ENCODE measurements at places on chromosomes 7 and 10.
A peak's percentile ranks its signal among the peaks of the same experiment; 100 is the strongest.

DNA sequence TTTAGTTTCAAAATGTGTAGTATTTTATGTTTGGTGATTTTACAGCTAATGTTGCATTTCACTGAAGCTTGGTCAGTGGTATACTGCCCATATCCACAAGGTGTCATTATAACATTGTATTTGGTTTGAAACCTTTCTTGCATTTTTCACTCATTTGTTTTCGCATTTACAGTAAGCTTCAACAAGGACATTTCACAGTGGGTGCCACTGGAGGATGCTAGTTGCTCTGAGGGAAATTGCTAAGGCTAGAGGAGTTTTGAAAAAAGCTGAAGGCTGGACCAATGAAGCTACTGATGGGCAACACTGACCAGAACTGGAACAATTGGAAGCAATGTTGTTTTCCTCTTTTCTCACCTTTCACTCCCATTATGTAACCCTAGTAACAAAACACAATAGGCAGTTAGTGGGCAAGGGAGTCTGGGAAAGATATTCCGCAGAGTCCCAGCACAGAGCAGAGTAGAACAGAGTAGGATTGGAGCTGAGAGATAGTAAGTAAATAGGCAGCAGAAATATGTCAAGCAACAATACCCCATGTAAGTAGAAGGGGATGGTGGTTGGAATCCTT, 23.6 kb upstream of the SRI start:
- DNase-seq: peak; percentile 31

- DNase-seq: no peak
Observed at GRCh38 chr10:126770809-126771208, 100.3 kb upstream of the C10orf90 start.

DNA sequence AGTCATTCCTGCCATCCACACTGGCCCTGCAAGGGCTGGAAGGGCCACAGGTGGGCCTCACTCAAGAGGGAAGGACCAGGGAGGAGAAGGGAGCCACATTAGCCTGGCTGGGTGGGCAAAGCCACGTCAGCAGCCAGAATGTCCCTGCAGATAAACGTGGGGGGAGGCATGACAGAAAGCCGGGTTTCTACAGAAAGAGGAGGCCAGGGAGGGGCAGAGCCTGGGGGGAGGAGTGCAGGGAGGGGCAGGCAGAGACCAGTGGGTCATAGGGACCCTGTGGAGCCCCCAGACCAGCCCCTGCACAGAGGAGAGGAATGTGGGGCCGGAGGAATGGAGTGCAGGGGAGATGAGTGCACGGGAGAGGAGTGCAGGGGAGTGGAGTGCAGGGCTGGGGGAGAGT, 590.2 kb downstream of the PTPRN2 start:
- DNase-seq: no peak

DNA sequence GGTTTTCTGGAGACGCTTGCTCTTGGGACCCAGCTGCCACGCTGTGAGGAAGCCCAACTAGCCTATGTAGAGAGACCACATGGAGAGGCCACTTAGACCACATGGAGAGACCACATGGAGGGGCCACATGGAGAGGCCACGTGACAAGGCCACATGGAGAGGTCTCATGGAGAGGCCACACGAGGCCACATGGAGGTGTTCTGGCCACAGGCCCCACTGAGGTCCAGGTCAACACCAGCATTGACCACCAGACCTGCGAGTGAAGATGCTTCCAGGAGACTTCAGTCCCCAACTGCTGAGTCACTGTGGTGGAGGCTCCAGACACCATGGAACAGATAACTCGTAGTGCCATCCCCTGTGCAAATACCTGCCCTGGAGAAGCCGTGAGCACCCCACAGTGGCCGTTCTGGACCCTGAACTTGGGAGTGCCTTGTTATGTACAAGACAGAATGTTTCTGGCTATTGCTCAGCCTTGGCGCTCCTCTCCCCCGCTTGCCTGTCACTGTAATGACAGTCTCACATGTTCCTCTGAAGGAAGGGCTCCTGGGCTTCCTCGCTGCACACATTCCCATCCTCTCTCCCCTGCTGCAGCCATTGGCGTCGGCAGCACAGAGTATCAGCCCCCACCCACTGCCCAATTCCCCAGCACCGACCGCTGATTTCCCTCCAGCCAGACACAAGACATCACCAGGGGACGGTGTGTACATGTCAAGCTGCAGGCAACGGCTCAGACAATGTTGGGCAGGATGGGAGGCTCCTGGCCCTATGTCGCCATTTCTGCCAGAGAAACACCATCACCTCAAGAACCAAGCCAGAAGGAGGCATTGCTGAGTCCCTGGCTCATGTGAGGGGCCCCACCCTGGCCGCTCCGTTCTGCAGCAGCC, 49.0 kb upstream of the TNRC18 start:
- peak; percentile 100 for DNase-seq

DNA sequence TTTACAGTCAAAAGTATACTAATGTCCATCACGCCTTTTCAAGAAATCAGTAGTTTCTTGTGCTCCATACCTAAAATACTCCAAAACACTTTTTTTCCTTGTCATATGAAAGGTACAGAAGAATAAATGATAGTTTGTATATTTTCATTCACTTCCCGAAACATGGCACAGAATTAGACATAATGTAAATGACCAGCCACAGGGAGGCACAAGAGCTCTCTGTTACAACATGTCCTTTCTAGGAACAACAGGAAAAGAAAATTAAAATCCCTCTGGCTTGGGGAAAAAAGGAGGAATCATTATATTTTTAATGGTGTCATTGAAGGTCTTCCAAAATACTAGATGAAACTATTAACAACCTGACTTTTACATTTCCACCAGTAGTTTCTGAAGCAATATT, 331.2 kb downstream of the ACTR3B start:
- no peak for DNase-seq

DNA sequence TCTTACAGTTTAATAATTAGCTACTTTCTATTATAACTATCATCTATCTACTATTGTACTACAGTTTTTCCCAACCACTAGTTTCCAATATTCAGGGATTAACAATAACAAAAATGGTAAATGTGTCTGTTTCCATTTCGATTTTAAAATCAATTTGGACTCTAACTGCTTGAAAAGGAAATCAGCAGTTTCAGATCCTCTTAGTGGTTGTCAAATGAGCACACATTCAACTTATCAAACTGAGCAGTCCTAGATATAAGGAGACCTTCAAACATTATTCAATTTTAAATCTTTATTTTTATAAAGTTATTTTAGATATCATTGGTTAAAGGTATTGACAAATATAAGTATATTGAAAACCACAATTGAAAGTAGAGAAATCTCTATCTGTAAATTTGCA, 46.8 kb upstream of the CD36 start:
- DNase-seq: no peak

- DNase-seq: no peak
Observed at GRCh38 chr10:96313344-96313743, 9.1 kb downstream of the DNTT start.

DNA sequence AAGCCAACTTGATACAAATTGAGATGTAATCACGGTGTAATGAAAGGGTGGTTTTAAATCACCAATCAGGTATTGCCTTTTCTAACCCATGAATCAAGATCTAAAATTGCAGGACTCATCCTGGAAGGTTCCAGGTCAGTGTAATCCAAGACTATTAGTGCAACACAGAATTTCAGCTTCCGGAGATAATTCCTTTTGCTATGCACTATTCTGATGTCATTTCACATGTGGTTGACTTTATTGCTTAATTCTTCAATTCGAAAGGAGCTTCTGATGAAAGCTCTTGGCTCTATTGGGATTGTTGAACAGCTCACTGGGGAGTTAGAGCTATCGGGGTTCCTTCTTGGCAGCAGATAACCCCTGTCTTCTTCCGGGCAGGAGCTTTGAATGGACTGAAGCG, 147.4 kb upstream of the INSYN2A start:
- DNase-seq: no peak

DNA sequence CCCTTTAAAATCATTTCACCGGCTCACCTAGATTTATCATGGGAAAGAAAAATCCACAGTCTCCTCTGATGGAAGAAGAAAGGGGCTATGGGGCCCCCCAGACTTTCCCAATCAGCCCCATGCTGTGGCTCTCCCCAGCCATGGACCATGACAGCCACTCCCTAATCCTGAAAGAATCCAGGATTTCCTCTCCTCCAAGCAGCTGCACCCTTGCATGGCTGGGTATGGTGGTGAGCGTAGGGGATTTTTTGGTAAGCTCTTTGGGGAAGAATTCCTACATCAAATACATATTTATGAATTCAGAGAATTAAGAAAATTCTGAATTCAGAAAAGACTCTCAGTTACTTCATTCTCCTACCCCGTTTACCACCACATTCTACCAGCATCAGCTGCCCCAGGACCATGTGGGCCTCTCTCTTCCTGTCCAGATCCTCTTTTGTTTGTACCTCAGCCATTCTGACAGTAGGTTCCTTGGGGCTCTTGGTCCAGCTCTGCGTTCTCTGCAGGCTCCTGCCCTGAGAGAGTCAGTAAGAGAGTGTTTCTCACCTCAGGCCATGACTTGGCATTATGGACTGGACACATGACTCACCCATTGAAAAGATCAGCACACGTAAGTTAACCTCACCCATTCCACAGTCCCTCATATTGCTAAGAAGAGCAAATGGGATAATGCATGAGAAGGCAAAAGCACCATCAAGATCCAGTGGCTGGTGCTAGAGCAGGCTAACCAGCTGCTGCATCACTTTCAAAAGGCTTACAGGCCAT, 337.8 kb downstream of the ELMO1 start:
- no peak for DNase-seq

DNA sequence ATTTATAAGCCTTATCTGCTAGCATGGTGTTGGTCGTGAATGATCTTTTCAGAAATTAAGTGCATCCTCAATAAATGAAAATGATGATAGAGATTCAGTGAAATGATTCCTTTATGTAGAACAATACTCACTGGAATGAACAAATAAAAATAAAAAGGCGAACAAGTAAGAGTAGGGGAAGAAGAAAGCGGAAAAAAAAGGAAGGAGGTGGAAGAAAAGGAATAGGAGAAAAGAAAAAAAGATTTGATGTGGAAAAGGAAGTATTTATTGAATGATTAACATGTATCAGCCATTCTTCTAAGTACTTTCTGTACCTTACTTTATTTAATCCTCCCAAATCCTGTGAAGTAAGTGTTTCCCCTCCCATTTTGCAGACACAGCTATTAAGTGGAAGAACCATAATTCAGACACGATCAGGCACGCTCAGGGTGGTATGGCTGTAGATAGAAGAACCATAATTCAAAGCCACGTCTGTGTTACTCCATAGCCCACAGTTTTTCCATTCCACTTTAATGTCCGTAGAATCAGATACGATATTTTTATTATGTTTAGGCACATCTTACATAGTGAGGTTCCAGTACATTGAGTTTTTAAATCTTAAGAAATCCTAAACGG, 156.2 kb upstream of the LAMB4 start:
- DNase-seq: no peak

GRCh38 chr10:120691625-120692024, 159.5 kb upstream of the WDR11 start:
- no peak for DNase-seq

DNA sequence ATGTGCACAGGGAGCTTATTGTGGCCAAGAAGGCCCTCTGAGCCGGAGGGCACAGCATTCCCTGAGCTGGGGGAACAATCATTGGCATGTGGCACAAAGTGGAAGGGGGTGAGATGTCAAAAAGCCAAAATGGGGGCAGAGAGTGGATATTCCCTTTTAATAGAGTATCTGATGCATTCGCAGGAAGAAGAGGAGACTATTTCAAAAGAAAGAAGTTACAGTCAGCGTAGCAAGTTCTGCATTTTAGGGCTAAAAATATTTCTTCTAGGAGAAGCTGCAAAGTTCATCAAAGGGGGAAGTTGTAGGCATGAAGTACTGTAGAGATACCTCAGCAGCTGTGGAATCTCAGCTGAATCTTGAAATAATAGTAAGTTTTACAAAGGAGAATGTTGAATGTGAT, 136.0 kb upstream of the WDR11 start:
- no peak for DNase-seq

GRCh38 chr10:51700228-51700817, 928 bp upstream of the CSTF2T start:
- no peak for DNase-seq

- DNase-seq: no peak
Observed at GRCh38 chr10:94036766-94037033, 43.0 kb downstream of the PLCE1 start.

GRCh38 chr10:121157998-121158397, 306.8 kb downstream of the WDR11 start:
- DNase-seq: no peak

DNA sequence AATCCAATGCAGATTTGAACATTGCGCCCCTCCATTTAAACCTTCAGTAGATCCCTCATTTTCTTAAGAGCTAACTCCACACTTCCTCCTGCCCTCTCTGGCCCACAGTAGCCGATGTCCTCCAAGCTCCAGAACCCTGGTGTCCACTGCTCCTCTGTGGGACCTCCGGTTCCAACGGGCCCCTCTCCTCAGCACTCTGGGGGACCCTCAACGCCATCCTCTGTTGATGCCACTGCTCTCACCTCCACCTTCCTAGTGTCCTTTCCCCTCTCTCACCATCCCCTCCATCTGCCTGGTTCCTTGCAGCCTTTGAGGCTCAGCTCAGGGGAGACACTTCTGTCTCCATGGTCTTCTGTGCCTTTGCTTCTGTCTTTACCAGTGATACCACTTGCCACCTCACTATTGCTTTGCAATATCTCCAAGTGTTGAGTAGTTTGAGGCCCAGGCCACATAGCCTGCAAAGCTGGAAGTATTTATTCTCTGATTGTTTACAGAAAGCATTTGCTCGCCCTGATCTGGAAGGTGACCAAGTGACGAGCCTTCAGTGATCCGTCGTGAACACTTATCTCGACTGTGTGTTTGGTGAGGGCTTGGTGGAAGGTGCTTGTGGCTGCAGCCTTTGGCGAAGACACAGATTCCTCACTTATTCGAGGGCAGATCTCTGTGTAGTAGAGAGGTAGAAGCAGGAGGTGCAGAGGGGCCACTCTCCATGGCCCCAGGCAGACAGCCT, 104.8 kb upstream of the SHH start:
- DNase-seq: no peak

- DNase-seq: no peak
Observed at GRCh38 chr10:114649217-114649903, 8.7 kb downstream of the ABLIM1 start.

DNA sequence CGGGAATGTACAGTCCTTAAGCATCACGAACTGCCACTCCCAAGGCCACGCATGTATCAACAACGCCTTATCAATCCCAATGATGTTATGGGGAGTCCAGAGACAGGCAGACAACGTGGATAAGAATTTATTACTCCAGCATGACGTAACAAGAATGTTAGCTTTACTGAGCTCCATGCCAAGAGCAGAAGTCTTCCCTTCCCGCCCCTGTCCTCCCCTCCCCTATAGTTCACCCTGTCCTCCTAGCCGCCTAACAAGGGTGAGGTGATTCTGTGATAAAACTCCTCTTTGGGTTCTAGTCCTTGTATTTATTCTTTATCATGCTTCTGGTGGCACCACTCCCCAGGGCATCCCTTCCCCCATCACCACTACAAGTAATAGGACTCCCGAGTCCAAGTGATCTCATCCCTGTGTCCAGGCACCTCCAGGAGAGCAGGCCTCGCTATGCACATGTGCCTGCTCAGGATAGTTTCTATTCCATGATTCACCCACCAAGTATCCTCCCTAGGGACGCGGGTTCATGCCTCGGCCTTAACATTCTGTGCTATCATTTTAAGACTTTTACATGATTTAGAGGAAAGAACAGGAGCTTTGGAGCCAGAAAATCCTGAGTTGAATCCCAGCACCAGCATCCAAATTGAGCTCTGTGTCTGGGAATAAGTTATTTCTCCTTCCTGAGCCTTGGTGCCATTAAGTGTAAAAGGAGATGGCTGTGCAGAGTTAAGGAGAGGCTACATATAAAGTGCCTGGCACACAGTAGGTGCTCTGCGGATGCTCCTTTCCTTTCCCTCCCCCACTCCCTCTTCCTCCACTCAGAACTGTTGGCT, 15.4 kb downstream of the GSDME start:
- DNase-seq: no peak

- no peak for DNase-seq
Observed at GRCh38 chr10:44965651-44966097, 6.1 kb downstream of the RASSF4 start.
